ENCODE measurements at places on chromosomes 12 and 14. TPM values are rescaled to one million over a fixed set of nuclear protein-coding genes. Genes with fewer than 3 reads are reported as not detected.

CABP1 gene
- 1.6 TPM for total RNA-seq

DNA sequence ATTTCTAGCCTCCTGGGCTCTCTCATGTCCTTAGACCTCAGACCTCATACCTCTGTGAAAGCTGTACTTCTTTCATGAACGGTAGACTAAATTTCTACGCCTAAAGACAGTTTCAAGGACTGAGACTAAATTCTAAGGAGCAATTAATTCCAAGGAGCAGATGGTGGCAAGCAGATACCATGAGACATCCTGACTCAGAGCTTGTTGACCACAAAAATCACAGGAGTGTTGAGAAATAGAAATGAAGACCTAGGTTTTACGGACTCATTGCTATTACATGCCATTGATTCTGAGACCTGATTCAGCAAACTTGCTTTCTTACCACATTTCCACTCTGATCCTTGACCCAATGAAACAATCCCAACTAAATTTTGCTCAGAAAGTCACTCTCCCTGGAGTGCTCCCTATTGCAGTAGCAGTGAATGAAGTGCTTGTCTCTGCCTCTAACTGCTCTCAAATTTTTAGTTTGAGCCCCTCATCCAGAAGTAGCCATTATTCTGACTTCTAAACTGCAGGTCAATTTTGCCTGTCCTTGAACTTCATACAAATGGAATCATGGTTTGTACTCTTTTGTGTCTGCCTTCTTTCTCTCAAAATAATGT is 52.0 kb downstream of the PEX5 start:
- H3K27ac ChIP-seq: no peak overlapping the region
- H3K4me3 ChIP-seq: no peak overlapping the region
- H3K4me1 ChIP-seq: no peaks in the 10 kb centered on the region

DNA sequence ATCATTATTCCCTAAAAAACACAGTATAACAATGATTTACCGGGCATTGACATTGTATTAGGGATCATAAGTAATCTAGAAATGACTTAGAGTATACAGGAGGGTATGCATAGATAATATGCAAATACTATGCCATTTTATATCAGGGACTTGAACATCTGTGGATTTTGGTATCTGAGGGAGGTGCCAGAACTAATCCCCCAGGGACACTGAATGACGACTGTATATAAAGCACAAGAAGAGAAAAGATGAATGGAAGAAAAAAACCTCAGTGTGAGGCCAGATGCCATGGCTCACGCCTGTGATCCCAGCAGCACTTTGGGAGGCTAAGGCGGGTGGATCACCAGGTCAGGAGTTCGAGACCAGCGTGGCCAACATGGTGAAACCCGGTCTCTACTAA is 25.5 kb upstream of the COX6A1 start:
- H3K27me3 ChIP-seq: no peaks in the 10 kb centered on the region
- no peak overlapping the region for H3K27ac ChIP-seq
- H3K4me1 ChIP-seq: no peaks in the 10 kb centered on the region
- H3K36me3 ChIP-seq: no peaks in the 10 kb centered on the region
- peak; percentile 37 for DNase-seq

ANAPC5 gene
- 145 TPM for total RNA-seq

- H3K27me3 ChIP-seq: no peaks in the 10 kb centered on the region
- no peak overlapping the region for H3K27ac ChIP-seq
- H3K4me3 ChIP-seq: no peak overlapping the region
- H3K4me1 ChIP-seq: peaks cover 33% of the 10 kb centered on the region
- no peaks in the 10 kb centered on the region for H3K36me3 ChIP-seq
- DNase-seq: no peak
Measured at GRCh38 chr12:54428050-54429013, 9.3 kb upstream of the ITGA5 start.

DNA sequence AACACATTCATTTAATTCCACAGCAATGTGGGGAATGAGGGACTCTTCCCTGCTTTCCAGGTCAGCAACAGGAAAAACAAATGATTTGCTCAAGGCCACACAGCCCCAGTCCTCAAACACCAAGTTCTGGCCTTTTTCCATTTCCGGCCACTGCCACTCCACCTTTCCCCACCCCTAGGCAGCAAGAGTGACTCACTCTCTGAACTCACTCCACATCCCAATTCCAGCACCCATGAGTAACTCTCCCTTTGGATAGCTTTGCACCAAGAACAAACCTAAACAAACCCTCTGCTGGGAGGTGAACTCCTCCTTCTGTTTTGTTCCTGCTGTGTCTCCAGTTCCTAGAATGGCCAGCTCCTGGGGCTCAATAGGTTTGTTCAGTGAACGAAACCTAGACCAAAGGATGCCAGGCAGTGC is 30.4 kb upstream of the PLEKHG6 start:
- no peak overlapping the region for H3K27ac ChIP-seq
- peaks cover 7% of the 10 kb centered on the region for H3K4me1 ChIP-seq
- H3K4me3 ChIP-seq: no peak overlapping the region
- no peaks in the 10 kb centered on the region for H3K36me3 ChIP-seq

CGRRF1 gene
- 11.2 TPM for total RNA-seq

DNA sequence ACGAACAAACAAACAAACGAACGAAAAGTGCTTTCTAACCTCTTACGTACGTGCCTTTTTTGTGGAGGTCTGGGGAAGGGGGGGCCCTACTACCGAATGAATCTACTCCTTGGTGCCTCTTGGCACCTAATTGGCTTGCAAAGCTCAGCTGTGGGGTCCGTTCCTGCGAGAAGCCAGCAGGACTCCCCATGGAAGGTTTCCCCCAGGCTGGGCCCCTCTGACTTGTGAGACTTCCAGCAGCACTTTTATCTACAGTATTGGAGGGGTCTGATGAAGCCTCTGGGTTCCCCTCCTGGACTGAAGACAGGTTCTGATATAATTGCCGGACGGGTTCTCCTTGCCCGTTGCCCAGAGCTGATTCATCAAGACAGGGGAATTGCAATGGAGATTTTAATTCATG is 1.2 kb upstream of the TMEM106C start:
- DNase-seq: no peak
- peaks cover 27% of the 10 kb centered on the region for H3K36me3 ChIP-seq
- H3K27me3 ChIP-seq: no peaks in the 10 kb centered on the region
- no peak overlapping the region for H3K4me3 ChIP-seq
- peaks cover 6% of the 10 kb centered on the region for H3K4me1 ChIP-seq

DNA sequence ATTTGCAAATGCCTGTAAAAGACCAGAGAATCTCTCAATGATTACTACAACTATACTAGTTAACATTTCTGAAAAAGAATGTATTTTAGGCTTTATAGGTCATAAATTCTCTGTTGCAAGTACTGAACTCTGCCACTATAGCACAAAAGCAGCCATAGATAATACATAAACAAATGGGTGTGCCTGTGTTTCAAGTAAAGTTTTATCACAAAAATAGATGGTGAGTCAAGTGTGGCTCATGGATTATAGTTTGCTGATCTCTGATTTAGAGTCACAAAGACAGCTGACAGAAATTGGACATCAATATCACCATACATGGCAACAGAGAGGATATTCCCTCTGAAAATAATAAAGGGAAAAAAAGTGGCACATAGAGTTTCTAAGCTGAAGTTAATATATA is 68.1 kb downstream of the FSCB start:
- no peak for DNase-seq
- H3K4me1 ChIP-seq: no peaks in the 10 kb centered on the region
- no peak overlapping the region for H3K4me3 ChIP-seq
- H3K27me3 ChIP-seq: no peaks in the 10 kb centered on the region
- H3K36me3 ChIP-seq: no peaks in the 10 kb centered on the region

DNA sequence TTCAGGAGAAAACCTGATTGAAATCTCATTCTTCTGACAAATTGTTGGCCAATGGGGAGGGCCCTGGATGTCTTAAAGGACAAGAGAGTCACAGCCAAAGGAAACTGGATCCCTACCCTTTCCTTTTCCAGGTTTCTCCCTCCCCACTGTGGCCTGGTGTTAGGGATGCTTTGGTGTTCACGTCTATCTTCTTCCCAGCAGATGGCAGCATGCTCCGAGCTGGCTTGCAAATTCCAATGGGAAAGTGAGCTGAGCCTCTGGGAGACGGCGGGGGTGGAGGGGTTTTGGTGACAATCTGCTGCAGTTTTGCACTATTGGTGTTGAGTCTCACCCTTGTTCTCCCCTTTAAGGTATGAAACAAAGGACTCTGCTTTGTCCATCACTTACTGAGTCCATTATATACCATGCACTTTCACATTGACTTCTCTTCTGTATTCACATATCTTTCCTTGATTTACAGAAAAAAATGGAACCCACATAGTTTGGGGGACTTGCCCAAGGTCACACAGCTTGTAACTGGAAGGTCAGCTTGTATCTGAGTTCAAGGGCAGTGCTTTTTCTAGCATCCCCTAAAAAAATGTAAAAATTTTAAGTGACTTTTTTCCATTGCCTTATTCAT is 39.3 kb downstream of the CCDC177 start:
- peak; percentile 66 for DNase-seq
- no peak overlapping the region for H3K4me3 ChIP-seq
- no peaks in the 10 kb centered on the region for H3K4me1 ChIP-seq
- H3K27ac ChIP-seq: no peak overlapping the region
- no peaks in the 10 kb centered on the region for H3K36me3 ChIP-seq

DNA sequence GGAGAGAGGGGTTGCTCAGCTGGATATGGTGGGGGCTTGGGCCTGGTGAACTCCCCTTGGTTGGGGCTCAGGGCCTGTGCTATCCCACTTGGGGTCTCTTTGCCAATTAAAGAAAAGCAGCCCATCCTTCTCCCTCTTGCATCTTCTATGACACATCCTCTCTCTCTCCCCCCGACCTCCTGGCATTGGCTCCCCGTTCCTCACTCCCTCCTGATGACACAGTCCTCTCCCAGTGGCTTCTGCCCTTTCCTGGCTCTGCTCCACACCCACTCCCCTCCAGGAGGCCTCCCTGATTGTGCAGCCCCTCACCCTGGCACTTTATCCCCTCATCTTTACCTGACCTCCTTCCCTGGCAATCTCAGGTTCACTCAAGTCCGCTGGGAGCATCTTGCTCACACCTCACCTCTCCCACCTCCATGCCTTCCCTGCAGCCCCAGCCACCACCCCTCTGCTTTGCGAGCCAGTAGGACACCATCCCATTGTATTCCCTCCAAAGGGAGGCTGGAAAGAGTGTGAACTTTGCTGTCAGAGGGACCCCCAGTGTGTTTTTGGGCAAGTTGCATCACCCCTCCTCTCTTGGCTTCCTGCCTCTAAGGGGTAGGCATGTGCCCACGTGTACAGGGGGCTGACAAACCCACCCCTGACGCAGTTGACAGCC is 10.7 kb downstream of the KRT80 start:
- peaks cover 14% of the 10 kb centered on the region for H3K4me1 ChIP-seq
- H3K27ac ChIP-seq: peak overlapping the region; percentile 36
- no peaks in the 10 kb centered on the region for H3K36me3 ChIP-seq
- no peaks in the 10 kb centered on the region for H3K27me3 ChIP-seq
- no peak overlapping the region for H3K4me3 ChIP-seq
- DNase-seq: no peak

GRCh38 chr12:115828168-115828567 is 449.3 kb downstream of the MED13L start:
- H3K36me3 ChIP-seq: no peaks in the 10 kb centered on the region
- no peak for DNase-seq
- no peaks in the 10 kb centered on the region for H3K4me1 ChIP-seq
- H3K27ac ChIP-seq: no peak overlapping the region
- no peak overlapping the region for H3K4me3 ChIP-seq

DNA sequence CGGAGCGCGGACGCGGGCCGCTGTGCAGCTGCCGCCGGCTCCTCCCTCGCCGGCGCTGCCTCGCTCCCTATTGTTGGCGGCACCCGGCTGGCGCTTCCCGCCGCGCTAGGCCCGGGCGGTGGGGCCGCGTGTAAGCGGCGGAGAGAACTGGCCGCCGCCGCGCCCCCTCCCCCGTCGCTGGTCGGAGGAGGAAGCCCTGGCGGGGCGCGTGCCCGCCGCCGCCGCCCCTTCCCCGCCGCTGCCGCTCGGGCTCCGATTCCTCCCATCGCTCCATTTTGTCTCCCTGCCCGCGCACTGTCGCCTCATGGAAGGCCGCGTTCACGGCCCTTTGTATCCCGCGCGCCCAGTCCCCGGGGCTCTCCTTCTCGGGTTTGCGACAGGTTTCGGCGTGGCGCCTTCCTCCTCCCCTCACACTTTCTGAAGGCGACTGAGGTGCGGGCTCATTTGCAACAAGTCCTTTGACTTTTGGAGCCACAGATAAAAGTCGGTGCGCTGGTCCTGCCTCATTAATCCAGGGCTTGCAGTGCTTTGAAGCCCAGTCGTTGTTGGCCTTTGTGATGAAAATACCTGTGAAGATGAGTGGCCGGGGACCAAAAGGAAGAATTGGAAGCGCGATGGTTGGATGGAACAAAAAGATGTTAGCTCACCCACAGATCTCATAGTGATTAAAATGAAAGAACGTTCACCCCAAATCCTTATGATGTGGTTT is 707 bp downstream of the CPSF6 start:
- peaks cover 3% of the 10 kb centered on the region for H3K36me3 ChIP-seq
- DNase-seq: peak; percentile 60
- no peaks in the 10 kb centered on the region for H3K27me3 ChIP-seq
- peak overlapping the region; percentile 96 for H3K27ac ChIP-seq
- peaks cover 25% of the 10 kb centered on the region for H3K4me1 ChIP-seq
- peak overlapping the region; percentile 95 for H3K4me3 ChIP-seq

GRCh38 chr12:70002097-70002911 is 177.3 kb downstream of the MYRFL start:
- no peaks in the 10 kb centered on the region for H3K27me3 ChIP-seq
- peaks cover 4% of the 10 kb centered on the region for H3K4me1 ChIP-seq
- no peak for DNase-seq
- no peaks in the 10 kb centered on the region for H3K36me3 ChIP-seq

DNA sequence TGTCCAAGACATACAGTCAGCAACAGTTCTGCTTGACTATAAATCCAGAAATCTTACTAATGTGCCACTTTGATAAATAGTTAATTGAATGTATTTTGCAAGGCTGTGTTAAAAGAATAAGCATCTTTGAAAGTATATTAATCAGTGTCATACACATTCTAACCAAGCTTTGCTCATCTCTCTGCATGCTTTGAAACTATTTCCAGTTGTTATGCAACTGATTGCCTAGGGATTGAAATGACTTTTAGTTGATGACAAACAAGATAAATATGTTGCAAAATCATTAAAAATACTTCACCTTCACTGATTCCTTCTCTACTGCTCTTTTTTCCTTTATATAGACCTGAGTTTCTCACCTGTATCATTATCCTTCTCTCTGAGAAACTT is 91.3 kb downstream of the AEBP2 start:
- H3K4me1 ChIP-seq: peaks cover 25% of the 10 kb centered on the region
- no peak overlapping the region for H3K4me3 ChIP-seq
- H3K27ac ChIP-seq: no peak overlapping the region
- H3K36me3 ChIP-seq: no peaks in the 10 kb centered on the region
- H3K27me3 ChIP-seq: no peaks in the 10 kb centered on the region

GRCh38 chr14:68418174-68419118 is 374.4 kb downstream of the ZFP36L1 start:
- no peaks in the 10 kb centered on the region for H3K27me3 ChIP-seq
- no peak for DNase-seq
- H3K4me3 ChIP-seq: no peak overlapping the region

GRCh38 chr12:47139000-47139681 is 59.4 kb upstream of the AMIGO2 start:
- no peak overlapping the region for H3K27ac ChIP-seq
- no peaks in the 10 kb centered on the region for H3K36me3 ChIP-seq
- no peak overlapping the region for H3K4me3 ChIP-seq
- H3K27me3 ChIP-seq: no peaks in the 10 kb centered on the region
- no peak for DNase-seq

TMEM120B gene
- total RNA-seq: 21.3 TPM

RECQL gene
- 39.3 TPM for total RNA-seq

LMNTD1 gene
- not detected for total RNA-seq

Measured in A673 (cell line).